ENCODE measurements at places on chromosomes 7 and 10. TPM values are rescaled to one million over a fixed set of nuclear protein-coding genes. Genes with fewer than 3 reads are reported as not detected.

OPALIN gene
- total RNA-seq, result not detected

GRCh38 chr10:23174074-23174976 lies 17.8 kb upstream of the PTF1A start:
- no peak for DNase-seq

CFAP70 gene
- total RNA-seq, result 1.8 TPM

- peak; percentile 35 for DNase-seq
Observed at GRCh38 chr7:124101173-124101768, 68.4 kb upstream of the TMEM229A start.

NFE2L3 gene
- total RNA-seq, result 10.8 TPM

DNA sequence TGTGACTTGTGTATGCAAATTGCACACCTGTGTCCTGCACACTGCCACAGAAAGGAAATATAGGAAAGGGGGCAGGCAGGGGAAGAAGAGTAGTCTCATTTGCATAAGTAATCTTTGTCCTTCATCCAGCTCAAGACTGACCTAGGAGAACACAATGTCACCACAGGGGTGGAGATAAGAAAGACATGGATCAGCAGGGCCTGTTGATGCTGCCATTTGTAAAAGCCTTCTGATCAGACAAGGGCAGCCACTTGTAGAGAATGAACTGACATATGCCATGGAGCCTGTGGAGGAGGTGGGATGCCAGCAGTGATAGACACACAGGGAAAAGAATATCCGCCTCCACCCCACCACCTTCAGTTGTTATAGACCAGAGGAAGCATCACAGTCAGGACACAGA lies 528.9 kb downstream of the HTR7 start:
- no peak for DNase-seq

- DNase-seq, result no peak
Observed at GRCh38 chr7:56538541-56539429, 422.6 kb upstream of the NUPR2 start.

HTRA1 gene
- total RNA-seq, result 87.1 TPM

DNA sequence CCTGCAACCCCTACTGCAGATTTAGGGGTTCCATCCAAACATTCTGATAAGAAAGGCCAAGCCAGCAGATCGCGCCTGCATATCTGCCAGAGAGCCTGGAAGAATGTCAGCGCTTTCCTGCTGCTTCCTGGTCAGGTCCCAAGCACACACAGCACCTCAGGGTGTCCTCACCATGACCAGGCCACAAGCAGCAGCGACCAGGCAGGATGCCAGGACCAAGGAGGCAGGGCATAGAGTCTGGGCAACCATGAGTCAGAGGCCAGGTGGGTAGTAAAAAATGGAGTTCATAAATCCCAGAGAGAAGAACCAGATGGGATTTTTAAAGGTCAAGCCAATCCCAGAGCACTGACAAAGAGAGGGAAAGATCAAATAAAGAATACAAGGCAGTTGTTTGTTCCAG lies 5.5 kb upstream of the FAM131B start:
- no peak for DNase-seq

GRCh38 chr10:84944187-84944586 lies 615.8 kb downstream of the CCSER2 start:
- no peak for DNase-seq

NRG3 gene
- 0.57 TPM for total RNA-seq

DNA sequence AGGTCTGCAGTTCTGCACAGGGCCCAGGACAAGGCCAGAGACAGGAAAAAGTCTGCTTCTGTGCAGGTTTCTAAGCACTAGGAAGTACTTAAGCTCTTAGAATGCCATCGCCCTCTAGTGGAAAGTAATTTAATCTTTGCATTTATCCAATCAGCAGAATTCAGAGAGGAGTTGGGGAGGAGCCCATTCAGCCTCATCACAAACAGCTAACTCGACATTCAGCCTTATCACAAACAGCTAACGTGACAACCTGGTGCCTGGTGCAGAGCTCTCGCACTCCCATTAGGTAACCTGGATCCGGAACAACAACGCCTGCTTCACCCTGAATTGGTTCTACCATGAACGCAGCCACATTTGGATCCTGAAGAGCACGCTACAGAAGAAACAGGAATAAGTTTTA lies 15.2 kb downstream of the OAT start:
- DNase-seq, result peak; percentile 90

AGR2 gene
- 178 TPM for total RNA-seq

DNA sequence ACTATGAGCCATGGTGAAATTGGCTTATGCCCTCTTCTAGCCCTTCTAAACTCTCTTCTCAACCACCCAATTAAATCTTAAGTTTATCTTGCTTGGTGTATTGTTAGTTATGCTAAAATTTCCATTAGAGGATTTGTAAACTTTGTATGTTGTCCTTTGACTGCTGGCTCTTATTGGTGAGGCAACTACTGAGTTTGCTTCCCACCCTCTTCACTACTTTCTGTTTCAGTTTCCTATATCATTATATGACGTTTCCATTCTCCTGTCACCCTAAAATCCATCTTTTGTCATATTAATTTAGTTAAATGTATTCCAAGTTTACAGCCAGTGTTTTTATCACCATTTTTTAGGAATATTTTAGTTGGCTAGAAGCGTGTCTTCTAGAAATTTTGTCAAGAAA lies 80.9 kb upstream of the VWC2 start:
- DNase-seq, result no peak

DNA sequence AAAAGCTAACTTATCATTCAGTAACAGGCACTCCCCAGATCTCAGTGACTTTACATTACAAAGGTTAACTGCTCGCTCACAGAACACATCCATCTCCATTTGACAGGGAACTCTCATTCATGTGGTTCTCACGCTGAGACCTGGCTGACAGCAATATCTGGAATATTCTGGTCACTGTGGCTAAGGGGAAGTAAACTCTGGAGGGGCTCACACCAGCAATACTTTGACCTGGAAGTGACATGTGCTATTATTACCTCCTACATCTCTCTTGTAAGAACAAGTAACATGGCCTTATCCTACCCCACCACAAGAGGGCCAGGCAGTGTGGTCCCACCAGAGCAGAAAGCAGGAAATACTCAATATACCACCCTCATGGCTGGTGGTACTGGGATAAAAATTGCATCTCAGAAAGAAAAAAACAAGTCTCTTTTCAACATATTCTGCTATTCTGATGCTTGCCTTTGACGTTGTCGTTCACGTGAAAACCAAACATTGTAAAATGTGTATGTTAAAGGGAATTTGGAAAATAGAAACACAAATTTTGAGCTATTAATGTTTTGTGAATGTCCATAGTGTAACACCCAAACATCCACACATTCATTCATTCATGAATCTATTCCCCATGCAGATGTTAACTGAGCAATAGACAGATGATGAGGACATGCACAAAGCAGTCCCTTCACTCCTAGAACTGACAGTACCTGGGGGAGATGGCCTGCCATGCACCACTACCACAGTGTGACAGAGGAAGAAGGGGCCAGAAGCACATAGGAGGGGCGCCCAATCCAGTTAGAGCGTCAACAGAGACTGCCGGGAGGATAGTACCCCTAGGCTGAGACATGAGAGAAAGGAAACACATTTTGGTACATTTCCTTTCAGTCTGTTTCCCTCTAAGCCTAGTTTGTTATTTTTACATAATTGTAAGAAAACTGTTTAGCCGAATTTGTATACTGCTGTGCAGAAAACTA lies 166.0 kb upstream of the SP4 start:
- DNase-seq, result peak; percentile 55

DNA sequence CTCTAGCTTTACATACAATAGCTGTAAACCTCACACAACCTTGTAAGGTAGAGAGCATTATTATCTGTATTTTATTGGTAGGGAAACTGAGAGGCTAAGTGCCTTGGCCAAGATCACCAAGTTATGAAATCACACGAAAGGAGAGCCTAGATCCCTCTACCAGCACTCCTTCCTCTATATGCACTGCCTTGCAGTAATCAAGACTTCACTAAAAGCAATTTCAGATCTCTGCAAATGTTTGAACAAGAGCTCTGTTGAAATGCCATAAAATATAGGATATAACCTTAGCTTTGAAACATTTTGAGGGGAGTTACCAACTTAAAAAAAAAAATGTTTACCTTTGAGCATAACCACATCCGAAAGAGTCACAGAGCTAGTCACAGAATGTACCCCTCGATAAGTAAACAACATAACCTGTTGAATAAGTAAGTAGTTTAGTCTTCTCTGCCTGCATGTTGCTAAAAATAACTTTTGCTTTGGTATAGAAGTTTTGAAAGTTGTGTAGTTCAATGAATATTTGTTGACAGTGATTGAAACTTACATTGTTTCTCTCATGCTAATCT lies 709.4 kb downstream of the AUTS2 start:
- DNase-seq, result no peak

ABCB4 gene
- 1.2 TPM for total RNA-seq

GRCh38 chr7:31663072-31663471 lies 23.9 kb upstream of the PPP1R17 start:
- no peak for DNase-seq

GRCh38 chr7:91151916-91152315 lies 112.3 kb upstream of the FZD1 start:
- no peak for DNase-seq

DNA sequence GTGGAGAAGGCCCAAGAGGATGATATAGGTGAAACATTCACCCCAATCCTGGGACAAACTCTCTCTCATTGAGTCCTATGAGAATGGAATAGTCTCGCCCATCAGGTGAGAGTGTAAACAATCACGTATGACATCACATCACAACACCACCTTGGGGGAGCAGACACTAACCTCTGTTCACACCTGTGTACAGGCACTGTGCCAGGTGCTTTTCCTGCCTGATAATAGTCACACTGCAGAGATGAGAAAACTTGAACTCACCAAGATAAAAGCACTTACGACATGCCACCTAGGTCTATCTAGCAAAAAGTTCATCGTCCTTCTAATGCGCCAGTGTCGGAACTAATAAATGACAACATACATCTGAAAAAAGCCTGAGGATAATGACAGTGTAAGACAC lies 187.8 kb downstream of the FAM107B start:
- peak; percentile 52 for DNase-seq
